SJSA1 (cell line): ENCODE measurements at places on chromosomes 3 and 15. TPM values are rescaled to one million over a fixed set of nuclear protein-coding genes. Genes with fewer than 3 reads are reported as not detected.

- no peak overlapping the region for H3K27ac ChIP-seq
- no peaks in the 10 kb centered on the region for H3K27me3 ChIP-seq
- no peak overlapping the region for H3K4me3 ChIP-seq
- H3K36me3 ChIP-seq = no peaks in the 10 kb centered on the region
- H3K4me1 ChIP-seq = peaks cover 5% of the 10 kb centered on the region
These were observed 14.5 kb upstream of the GLCE start for GRCh38 chr15:69145694-69146492.

DNA sequence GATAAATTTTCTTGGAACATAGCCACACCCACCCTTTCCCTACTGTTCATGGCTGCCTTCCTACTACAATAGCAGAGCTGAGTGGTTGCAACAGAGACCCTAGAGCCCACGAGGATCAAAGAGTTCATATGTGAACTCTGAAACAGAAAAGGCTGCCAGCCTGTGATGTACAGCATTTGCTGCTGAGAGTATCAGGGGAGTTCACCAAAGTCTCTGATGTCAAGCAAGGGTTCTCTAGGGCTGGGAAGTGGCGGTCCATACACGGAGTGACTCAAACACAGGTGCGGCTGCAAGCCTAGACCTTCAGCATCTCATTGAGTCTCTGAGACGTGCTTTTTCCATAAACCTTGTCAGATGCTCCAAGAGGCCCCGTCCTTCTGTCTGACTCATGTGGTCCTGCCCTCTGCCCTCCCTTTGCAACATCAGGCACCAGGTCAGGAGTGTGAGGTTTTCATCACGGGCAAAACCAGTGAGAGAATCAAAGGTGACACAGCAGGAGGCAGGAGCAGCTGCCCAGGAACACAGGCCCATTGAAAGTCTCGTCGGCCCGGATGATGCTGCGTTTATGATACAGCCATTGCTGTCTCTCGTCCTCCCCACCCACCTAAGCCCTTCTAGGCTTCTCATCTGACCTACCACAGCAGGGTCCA is 42.9 kb downstream of the PCSK6 start:
- H3K27me3 ChIP-seq = no peaks in the 10 kb centered on the region
- H3K36me3 ChIP-seq = no peaks in the 10 kb centered on the region
- no peak overlapping the region for H3K27ac ChIP-seq

- H3K36me3 ChIP-seq = peaks cover 5% of the 10 kb centered on the region; the same call in 1 of the 2 replicates
- peak overlapping the region; percentile 84 for H3K4me3 ChIP-seq
- peak overlapping the region; percentile 34; the same call in 1 of the 2 replicates for H3K27ac ChIP-seq
- DNase-seq = peak; percentile 54
These were observed 596 bp downstream of the PRKAR2A start for GRCh38 chr3:48847053-48847503.

- no peaks in the 10 kb centered on the region for H3K27me3 ChIP-seq
- H3K4me3 ChIP-seq = no peak overlapping the region
- H3K4me1 ChIP-seq = no peaks in the 10 kb centered on the region
- no peaks in the 10 kb centered on the region for H3K36me3 ChIP-seq
- DNase-seq = no peak
These were observed 352.6 kb downstream of the EPHB1 start for GRCh38 chr3:135147657-135148056.

- H3K27ac ChIP-seq = peak overlapping the region; percentile 99
- no peak overlapping the region for H3K4me3 ChIP-seq
- no peaks in the 10 kb centered on the region for H3K27me3 ChIP-seq
These were observed 43.5 kb upstream of the ABI3BP start for GRCh38 chr3:101036676-101037075.

- no peaks in the 10 kb centered on the region for H3K36me3 ChIP-seq
- H3K27ac ChIP-seq = no peak overlapping the region
- no peak overlapping the region for H3K4me3 ChIP-seq
- no peak for DNase-seq
- no peaks in the 10 kb centered on the region for H3K4me1 ChIP-seq
These were observed 1278.0 kb downstream of the OTOL1 start for GRCh38 chr3:162774613-162775100.

DNA sequence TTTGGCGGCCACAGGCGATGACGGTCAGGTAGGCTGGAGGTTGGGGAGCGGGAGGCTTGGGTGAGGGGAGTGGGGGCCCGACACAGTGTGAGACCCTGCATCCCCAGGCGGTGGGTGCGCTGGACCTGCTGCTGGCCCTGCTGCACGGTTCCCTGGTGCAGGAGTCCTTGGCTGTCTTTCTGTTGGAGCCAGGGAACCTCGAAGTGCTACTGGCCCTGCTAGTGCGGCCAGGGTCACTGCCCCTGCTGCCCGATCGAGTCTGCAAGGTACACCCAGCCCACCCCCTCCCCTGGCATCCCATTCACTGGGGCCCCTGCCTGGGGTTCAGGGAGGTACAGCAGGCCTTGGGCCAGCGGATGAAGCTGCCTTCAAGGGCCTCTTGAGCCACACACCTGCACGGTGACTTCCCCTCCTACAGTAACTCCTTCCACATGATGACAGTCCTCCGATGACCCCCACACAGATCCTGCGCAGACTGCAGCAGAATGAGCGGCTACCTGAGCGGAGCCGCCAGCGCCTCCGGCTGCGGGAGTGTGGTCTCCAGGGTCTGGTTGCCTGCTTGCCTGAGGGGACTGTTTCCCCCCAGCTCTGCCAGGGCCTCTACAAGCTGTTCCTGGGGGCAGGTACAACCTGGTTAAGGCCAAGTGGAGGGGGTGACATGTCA is 19.5 kb downstream of the NBEAL2 start:
- DNase-seq = no peak
- H3K27me3 ChIP-seq = no peaks in the 10 kb centered on the region
- peaks cover 14% of the 10 kb centered on the region for H3K4me1 ChIP-seq
- no peak overlapping the region for H3K27ac ChIP-seq
- H3K36me3 ChIP-seq = no peaks in the 10 kb centered on the region
- H3K4me3 ChIP-seq = no peak overlapping the region

CELSR3 gene
- under 0.01 and 0.26 TPM in 2 replicates for total RNA-seq

PBRM1 gene
- total RNA-seq = 39.3 and 39.6 TPM in 2 replicates

GABRR3 gene
- not detected in 2 replicates for total RNA-seq

TRIM71 gene
- under 0.01 TPM in 1 of 2 replicates, not detected in the other for total RNA-seq

SLC2A2 gene
- not detected in 2 replicates for total RNA-seq
